ENCODE measurements at places on chromosomes 16 and 17.
A peak's percentile ranks its signal among the peaks of the same experiment; 100 is the strongest.

DNA sequence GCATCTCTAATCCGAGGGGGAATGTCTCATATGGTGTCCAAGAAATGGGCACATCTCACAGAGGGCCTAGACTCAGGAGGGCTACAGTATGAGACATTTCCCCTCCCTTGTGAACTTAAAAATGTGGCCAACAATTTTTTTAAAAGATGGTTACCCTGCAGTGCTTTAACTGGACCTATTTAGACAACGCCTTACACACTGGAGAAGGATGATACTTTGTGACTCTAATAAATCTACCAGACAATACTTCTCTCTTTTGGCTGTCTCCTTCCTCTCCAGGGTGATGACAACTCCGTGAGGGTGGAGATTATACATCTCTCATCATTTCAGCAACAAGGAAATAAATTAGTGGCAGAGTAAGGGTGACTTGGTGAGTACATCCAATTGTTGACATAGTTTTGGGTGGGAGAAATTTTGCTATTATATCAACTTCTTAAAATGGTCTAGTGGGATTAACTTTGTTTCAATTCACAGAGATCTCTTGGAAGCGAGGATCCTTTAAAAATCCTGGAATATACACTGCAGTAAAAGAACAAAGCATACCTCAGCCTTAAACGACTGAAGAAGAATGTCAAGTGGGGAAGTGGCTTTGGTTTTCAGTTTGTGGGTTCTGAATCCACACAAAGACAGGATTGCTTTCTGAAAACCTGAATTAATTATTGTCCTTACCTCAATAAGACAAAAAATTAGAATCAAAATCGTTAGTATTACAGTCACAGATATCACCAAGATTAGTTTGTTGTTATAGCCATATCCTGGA is 89.8 kb downstream of the KPNA2 start:
- no peak for DNase-seq

GRCh38 chr16:27722892-27723450 is 173.0 kb downstream of the KATNIP start:
- DNase-seq: no peak

- DNase-seq: no peak
Measured at GRCh38 chr16:20910781-20911321, 10.3 kb downstream of the LYRM1 start.

DNA sequence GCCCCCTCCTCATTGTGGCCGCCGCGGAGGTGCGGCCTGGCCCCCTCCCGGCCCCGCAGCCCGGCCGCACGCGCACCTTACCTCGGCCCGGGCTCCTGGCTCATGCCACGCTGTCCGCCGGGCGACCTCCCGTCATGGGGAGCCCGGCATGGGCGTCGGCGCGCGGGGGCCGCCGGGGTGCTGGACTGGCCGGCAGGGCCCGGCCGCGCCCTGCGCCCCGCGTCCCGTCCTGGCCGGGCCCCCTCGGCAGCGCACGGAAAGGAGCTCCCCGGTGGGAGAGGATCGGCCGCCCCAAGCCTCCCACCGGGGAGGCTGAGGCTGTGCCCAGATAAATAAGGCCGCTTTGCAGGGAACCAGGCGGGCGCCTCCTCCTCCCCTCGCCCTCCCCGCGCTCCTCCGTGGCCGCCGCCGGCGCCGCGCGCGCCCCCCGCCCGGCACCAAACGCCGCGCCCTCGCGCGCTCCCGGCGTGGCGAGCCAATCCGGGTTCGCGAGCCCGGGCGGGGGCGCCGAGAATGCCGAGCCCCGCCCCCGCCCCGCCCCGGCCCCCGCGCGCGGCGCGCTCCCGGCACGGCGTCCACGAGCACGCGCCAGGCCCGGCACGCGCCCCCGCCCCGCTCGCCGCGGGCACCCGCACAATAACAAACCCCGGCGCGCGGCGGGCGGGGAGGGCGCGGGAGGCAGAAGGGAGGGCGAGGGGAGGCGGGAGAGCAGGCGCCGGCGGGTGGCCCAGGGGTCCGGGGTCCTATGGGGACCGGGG is at the start of gene FBXL16:
Gene FBXL16, minus strand, starts transcription at position 371 of the 758 bp plus-strand sequence. CDS start 8,396 bp downstream, outside the sequence.
- no peak for DNase-seq

DNA sequence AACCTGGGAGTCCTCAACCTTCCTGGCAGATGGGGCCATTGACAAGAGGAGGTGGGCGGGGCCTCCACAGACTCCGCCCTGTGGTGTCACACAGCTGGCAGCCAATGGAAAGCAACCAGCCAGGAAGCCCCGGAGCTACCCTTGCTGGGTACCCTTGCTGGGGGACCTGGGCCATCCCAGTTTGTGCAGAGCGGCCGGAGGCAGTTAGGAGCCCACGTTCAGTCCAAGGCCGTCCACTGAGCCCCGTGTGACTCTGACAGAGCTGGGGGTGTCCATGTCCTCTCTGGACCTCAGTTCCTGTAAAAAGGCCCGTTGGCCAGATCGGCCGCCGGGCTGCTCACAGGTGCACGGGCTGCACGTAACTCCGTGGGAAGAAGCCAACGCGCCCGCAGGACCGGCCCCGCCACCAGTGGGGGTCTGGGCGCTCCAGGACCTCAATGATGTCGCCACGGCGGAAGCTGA is 17.1 kb upstream of the FAM83G start:
- peak; percentile 67 for DNase-seq

DNA sequence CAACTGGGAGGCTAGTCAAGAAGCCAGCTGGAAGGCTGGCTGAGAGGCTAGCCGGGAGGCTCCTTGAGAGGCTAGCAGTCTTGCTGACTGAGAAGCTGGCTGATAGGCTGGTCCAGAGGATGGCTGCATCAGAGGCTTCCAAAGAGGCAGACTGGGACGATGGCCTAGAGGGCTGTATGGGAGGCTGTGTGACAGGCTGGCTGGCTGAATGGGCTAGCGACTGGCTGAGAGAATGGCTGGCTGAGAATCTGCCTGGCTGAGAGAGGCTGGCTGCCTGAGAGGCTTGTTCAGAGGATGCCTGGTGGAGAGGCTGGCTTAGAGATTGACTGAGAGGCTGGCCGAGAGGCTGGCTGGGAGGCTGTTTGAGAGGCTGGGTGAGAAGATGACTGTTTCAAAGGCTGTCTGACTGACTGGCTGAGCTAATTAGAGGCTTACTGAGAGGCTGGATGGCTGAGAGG is 34.8 kb upstream of the ACSM2B start:
- DNase-seq: no peak

DNA sequence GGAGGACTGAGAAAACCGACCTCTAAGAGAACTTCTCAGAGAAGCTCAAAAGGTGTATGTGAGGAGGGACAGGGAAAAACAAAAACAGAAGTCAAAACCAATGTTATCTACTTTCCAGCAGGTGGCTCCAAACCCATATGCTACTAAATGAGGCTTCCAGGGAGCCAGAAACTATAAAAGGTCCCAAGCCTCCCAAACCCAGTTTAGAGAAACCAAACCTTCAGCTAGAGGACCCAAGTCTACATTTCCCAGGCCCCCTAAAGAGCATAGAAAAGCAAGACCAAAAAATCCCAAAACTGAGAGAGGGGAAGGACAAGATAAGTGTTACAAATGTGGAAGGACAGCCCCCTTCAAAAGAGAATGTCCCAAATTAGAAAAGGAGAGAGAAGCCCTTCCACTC is 3.7 kb downstream of the HPR start:
- no peak for DNase-seq

GRCh38 chr17:67157732-67158639 is 87.0 kb downstream of the HELZ start:
- DNase-seq: no peak

DNA sequence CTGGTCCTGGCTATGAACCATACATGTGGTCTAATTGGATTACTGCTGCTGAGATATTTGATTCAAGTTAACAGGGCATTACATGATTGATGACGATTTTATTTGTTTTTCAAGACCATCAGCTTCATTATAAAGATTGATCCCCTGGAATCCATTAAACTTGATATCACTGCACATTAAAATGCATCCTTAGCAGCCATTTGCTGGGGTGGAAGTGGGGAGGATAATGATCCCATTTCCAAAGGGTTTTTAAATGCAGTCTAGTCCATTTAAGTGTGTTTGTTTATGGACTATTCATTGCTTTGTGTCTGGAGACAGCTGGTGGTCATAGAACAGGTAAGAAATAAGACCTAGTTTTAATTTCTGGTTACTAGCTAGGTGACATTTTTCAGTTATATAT is 40.9 kb downstream of the ADAMTS18 start:
- DNase-seq: no peak

- no peak for DNase-seq
Measured at GRCh38 chr16:84503751-84504395, 586 bp downstream of the MEAK7 start.

DNA sequence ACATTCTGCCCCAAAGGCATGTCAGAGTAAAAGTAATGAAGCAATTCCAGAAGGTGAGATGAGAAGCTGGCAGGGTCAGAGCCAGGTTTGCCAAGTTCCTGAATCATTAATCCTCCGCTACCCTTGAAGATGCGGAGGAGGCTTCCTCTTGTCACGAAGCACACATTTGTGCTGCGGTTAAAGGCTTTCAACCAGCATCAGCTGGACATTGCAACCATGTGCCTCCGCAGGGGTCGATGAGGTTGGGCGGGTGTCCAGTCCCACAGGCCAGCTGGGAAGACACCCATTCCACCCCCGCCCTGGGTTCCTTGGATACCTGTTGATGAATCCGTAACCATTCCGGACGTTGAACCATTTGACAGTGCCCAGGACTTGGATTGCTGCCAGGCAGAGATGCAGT is 1.3 kb downstream of the YBX2 start:
- no peak for DNase-seq

DNA sequence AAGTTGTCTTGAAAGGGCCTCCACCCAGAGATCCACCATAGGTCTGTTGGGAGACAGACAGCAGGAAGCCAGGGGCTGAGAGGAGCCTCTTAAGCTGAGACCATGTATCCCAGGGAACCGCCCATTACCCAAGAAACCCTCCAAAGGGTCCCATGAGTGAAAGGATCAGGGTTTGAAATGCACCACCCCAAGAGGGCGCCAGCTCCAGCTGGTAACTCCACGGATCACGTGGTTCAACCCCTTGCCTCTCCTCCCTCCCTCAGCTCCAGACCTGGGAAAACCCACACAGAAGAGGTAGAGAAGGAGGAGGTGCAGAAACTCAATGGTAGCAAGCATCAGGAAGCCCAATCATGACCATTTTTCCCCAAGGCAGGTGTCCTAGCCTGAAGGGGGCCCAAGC is 148.7 kb downstream of the AIPL1 start:
- no peak for DNase-seq

GRCh38 chr16:82954224-82954929 is 327.6 kb downstream of the CDH13 start:
- no peak for DNase-seq

- no peak for DNase-seq
Measured at GRCh38 chr16:29814592-29814991, 1.4 kb upstream of the PAGR1 start.

DNA sequence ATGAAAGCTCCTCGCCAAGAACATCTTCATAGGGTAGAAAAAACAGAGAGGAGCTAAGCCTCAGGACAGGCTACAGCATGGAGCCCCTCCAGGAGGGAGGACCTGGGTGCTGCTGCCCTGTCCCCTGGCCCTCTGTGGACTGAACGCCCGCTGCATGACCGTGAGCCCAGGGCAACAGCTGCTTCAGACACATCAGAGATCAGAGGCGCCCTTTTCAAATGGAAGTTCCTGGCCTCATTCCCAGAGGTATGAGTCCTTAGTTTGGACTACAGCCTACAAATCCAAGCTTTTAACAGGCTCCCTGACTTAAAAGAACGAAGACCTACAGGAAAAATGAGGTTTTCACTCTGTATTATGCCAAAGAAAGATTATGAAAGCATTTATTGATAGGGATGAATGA is 48.5 kb downstream of the ZNF18 start:
- DNase-seq: no peak

DNA sequence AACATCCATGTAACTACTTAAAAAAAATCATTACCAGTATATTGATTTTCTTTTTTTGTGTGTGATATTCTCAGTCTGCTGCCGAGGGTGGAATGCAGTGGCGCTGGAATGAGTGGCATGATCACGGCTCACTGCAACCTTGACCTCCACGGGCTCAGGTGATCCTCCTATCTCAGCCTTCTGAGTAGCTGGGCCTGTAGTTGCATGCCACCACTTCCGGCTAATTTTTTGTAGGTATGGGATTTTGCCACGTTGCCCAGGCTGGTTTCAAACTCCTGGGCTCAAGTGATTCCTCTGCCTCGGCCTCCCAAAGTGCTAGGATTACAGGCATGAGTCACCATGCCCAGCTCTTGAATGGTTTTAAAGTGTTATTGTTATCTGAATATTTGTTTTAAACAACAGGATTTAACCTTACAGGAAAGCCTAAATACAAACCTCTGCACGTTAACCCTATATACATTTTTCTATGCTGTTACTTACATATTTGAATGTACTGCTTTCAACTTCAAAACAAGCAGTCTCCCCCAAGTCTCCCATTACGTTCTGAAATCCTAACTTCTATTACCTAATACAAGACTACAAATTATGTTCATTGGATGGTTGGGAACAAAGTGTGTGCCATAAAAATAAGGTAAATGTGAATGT is 61.7 kb downstream of the KPNA2 start:
- no peak for DNase-seq

GRCh38 chr17:74176546-74177001 is 26.9 kb upstream of the RPL38 start:
- DNase-seq: peak; percentile 35

- no peak for DNase-seq
Measured at GRCh38 chr17:77002103-77003045, 134.2 kb downstream of the MGAT5B start.

DNA sequence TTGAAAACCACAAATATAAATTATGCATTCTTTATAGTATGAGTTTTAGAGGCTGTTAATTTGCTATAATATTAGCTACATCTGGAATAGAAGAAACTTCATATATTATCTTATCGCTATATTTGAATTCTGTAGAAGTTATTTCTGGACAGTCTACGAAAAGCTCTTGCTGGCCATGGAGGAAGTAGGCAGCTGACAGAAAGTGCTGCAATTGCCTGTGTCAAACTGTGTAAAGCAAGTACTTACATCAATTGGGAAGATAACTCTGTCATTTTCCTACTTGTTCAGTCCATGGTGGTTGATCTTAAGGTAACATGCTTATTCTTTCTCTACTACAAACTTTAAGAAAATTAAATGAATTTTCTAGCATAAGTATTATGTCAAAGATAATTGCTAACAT is 96.8 kb downstream of the OMG start:
- DNase-seq: no peak

- DNase-seq: no peak
Measured at GRCh38 chr17:14436266-14436665, 135.4 kb downstream of the HS3ST3B1 start.

GRCh38 chr16:2529961-2530628 is 1.1 kb downstream of the CEMP1 start:
- no peak for DNase-seq

- no peak for DNase-seq
Measured at GRCh38 chr16:51490866-51491265, 339.8 kb upstream of the SALL1 start.
